ENCODE measurements at places on chromosomes 2 and 18.

DNA sequence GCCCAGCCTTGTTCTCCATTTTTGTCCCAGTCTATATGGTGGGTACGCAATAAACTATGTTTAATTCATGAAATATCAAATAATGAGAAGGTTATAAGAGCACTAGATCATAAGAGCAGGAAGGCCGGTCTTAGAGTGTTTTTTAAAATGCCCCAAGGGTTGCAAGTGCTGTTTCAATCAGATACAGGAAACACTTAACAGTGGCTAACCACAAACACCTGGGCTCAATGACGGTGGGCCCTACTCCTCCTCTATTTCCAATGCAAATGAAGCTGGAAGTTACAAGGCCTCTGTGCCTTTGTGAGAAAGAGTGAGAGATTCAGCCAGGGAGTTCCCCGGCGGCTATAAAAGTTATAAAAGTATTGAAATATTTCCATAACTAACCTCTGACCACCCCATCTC lies 18.9 kb upstream of the WDR33 start:
- peak; percentile 95 for DNase-seq

GRCh38 chr2:1997409-1997808 lies 253.1 kb upstream of the PXDN start:
- no peak for DNase-seq

DNA sequence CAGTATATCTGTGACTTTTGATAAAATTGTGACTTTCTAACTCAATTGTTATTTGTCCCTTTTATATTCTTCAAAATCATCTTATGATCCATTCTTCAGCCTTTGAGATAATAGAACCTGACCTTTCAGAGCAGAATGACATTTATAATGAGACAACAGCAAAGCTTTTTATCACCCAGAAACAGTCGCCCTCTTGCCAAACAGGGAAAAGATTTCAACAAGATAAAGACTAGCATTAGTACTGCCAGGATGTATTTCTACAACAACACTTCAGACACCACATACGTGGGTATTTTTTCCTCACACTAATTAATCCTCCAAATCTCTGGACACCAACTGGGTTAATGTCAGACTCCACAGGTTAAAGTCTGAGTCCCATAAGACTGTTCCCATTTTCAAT lies 249.0 kb downstream of the ZNF804A start:
- no peak for DNase-seq

DNA sequence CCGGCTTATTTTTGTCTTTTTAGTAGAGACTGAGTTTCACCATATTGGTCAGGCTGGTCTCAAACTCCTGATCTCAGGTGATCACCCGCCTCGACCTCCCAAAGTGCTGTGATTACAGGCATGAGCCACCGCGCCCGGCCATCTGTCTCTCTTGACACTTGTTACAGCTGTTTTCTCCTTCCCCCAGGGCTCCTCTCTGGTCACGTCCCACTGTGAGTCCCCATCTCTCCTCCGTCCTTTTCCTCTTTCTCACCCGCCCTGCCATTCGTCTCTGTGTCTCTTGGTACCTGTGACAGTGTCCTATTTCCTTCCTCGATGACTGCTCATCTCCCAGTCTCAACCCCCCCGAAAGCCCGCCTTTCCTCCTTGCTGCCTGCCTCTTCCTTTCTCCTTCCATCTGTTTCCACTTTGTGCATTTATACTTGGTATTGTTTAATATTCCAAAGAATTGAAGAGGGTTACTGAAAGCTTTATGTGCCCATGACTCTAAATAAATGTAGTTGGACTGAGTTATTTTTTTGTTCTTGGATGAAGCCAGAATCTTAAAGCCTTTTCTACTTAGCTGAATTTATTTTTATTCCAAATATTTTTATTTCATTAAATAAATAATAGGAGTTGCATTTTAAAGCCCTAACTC lies 241.5 kb downstream of the SH3RF3 start:
- no peak for DNase-seq

DNA sequence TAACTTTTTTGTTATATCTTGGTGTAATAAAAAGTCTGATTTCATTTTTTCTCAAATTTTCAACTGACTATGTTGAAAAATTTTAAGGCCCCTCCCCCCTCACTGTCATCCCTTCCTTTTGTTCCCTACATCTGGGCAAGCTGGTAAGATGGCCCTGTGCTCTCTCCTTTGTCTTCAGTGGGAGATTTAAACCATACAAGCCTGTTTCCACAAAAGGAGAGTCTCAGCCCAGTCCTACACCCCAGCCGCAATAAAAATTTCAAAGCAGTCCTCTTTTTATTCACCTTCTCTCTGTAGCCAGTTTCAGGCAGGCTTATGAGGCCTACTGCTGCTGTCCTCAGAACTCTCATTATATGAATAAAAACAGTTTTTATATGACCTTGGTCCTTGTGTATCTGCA lies 630.5 kb downstream of the CBLN2 start:
- no peak for DNase-seq
